Hindlimb muscle (tissue), 1 donor: ENCODE measurements at places on chromosomes 7 and 10. TPM values are rescaled to one million over a fixed set of nuclear protein-coding genes. Genes with fewer than 3 reads are reported as not detected.

Gene LEP
- 0.05 TPM for polyA plus RNA-seq

Gene FGL2
- 22.2 TPM for polyA plus RNA-seq

Gene MBL2
- polyA plus RNA-seq, result not detected

Gene WIPF3
- 28.4 TPM for polyA plus RNA-seq

Gene GPER1
- 14.2 TPM for polyA plus RNA-seq

Gene KCNIP2
- 6.0 TPM for polyA plus RNA-seq

DNA sequence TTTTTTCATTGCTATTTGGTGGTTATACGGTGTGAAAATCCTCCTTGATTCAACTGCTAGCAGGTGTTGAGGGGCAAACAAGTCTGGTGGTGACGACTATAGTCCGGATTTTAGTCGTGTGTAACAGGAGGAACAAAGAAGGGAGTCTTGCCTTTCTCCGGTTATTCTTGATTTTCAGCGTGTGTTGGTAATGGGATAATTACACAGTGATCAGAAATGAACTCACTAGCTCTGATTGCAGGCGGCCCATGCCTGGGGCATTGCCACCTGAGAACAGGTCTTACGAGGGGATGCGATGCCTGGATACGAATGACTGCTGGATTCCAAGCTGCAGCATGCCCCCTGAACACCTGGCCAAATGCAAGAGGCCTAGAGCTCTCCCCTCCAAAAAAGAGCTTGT is 72.8 kb downstream of the CAMK1D start:
- DNase-seq, result no peak

GRCh38 chr7:11221984-11222383 is 248.3 kb downstream of the PHF14 start:
- no peak for DNase-seq

- no peak for DNase-seq
These were observed 645.9 kb downstream of the XPNPEP1 start for GRCh38 chr10:109277456-109277855.

GRCh38 chr7:14937581-14937980 is 35.0 kb upstream of the DGKB start:
- DNase-seq, result no peak

DNA sequence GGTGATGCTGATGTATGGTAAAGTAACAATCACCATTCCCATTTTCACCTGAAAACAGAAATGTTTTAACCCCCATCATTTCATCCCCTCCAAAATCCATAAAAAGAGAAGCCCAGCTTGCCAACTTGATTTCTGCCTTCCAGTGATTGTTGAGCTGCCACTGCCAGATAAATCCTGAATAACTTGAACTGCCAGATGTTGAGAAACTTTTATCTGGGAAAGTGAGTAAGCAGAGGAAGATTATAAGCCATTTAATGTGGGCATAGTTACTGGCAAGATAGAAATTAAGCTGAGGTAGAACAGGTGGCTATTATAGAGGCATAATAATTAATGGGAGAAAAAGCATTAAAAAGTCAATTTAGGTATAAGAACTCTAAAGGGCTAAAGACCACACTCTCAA is 534.1 kb downstream of the ANKRD7 start:
- no peak for DNase-seq

GRCh38 chr7:112143136-112143535 is 63.1 kb downstream of the DOCK4 start:
- DNase-seq, result no peak

DNA sequence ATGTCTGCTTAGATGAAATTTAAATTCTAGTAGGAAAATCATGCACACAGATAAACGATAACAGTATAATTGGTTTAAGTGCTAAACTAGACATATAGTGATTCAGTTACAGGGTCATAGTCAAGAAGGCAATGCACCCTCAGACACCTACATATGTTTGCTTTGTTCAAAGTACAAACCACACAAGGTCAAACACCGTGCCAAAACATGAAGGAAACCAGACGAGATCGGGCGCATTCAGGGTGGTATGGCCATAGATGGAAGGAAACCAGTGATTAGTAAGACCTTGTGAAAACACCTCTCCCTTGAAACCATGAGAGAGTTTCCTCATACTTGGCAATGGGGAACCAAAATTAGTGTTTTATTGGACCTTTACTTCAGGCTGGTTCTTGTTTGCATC is 906.9 kb downstream of the PCDH15 start:
- no peak for DNase-seq

DNA sequence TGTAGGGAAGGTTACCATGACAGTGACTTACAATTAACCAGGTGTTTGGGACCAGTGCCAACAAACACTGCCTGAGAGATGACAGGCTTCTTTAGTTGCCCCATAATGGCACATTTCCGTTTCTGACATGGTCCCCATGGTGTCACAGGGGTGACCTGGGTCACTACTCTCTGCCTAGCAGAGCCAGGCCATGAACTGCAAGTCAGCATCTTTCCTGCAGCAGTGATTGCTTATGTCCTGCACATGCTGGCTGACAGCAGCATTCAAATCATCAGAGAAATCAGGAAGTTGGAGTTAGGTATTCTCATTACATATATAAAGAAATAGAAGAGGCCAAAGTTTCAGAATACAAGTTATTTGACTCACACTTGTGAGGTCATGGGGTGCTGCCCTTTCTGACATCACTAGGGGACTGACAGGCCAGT is 47.1 kb upstream of the ZNRF2 start:
- DNase-seq, result no peak

- peak; percentile 34 for DNase-seq
These were observed 238.7 kb downstream of the SEC23IP start for GRCh38 chr10:120131183-120131582.

- no peak for DNase-seq
These were observed 97.0 kb upstream of the FAM20C start for GRCh38 chr7:95180-95862.

DNA sequence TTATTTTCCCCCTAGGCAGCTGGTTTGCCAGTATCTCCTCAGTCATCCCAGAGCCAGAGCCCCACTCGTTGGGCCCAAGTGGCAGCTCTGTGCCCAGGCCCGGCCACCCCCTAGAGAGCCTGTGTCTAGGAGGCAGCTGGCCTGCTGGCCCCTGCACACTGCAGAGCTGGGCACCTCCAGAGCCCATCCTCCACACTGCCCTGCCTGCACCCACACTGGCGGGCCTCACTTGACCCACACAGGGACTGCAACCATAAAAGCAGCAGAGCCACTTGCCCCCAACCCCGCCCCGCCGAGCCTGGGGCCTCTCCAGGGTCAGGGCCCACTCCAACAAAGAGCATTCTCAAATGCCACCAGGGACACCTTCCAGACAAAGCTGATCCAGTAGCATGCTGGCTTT is 5.4 kb downstream of the ASB13 start:
- DNase-seq, result no peak
